ENCODE measurements at places on chromosomes 4 and X. TPM values are rescaled to one million over a fixed set of nuclear protein-coding genes. Genes with fewer than 3 reads are reported as not detected.

DNA sequence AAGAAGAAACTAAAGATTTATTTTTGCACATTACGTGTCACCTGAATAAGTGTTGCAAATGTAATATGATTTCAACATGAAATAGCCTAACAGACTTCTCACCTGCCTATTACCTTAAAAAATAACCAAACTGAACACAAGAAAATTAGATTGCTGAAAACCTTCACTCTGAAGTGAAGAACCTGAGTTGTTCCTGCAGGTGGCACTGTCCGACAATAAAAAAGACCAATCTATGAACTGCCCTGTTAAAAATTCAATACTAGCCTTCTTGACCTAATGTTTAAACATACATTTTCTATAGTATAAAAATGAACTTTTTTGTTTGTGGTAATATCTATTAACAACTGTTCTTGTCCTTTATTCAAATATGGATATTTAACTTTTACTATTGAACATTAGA, 69.2 kb upstream of the PNPLA4 start:
- peak; percentile 10 for DNase-seq

- DNase-seq = peak; percentile 77
Observed at GRCh38 chr4:6908432-6909112, 1.1 kb upstream of the TBC1D14 start.

DNA sequence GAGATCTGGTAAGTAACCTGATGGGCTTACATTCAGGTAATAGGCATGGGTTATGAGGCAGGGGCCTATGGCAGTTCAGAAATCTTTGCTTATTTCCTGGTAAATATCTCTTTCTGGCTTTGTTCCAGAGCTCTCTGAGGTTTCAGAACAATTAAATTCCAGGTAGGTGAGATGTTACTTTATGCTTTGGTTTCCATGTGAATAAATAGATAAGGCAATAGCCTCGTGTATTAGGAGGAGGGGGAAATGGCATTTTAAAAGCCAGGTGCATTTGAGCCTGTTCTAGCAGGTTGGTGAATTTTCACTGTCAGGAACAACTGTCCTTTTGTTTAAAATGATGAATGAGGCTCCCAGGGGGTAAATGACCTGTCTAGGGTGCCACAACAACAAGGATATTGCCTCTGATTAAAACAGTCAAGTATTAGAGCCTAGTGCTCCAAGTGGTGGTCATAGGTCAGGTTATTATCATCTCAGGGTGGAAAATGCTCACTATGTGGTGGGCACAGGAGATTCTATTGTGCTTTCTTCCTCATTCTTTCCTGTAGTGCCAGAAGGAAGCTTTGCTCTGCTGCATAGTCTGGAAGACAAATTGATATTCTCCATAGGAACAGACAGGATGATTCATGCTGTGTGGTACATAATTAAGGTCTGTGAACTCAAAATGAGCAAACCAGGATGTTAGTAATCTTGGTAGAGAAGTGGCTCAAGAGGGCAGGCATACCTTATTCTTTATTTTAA, 296.2 kb downstream of the INPP4B start:
- DNase-seq = peak; percentile 79

DNA sequence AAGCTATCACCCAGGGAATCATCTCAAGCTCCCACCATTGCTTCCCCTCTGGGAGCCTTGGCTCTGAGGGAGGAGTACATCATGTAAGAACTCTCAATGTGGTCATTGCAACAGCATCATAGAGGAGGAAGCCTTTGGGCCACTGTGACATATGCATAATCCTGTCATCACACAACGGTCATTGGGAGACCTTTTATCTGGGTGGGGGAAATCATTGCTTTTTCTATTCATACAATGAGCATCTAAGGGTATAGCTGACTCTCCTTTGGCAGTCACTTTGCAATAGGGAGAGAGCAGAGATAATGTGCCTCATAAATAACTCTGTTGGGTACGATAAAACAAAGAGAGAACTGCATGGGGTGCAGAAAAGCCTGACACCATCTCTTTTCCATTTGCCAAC, 155.2 kb upstream of the KCNIP4 start:
- no peak for DNase-seq

- DNase-seq = no peak
Observed at GRCh38 chr4:179361978-179362486, 1919.8 kb upstream of the AGA start.

DNA sequence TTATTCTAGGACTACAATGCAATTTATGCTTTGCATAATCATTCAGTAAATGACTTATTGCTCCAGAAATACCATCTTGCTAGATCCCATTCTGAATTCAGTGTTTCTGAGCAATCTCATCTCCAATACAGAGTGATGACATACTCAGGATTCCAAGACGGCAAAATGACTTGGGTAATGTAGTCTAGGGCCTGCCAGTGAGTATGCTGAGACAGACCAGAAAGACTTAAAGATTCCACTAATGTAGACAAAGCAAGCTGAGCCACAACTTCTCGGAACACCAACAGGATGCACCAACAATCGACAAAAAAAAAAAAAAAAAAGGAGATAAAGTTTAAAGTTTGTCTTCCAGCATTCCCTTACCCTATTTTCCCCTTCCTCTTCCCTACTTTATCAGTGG, 919 bp upstream of the SEC24B start:
- peak; percentile 26 for DNase-seq

Gene SMAD1
- total RNA-seq = 11.4 TPM

Gene DCLK2
- total RNA-seq = 4.1 TPM

Gene NKX3-2
- 0.96 TPM for total RNA-seq

Measured in RPMI7951 (cell line).